ENCODE measurements at places on chromosomes 3 and 15. TPM values are rescaled to one million over a fixed set of nuclear protein-coding genes. Genes with fewer than 3 reads are reported as not detected.
A peak's percentile ranks its signal among the peaks of the same experiment; 100 is the strongest.

- no peak for DNase-seq
Observed at GRCh38 chr3:158522221-158523136, 48.5 kb upstream of the MLF1 start.

- DNase-seq: peak; percentile 89
Observed at GRCh38 chr3:170909129-170909903, 879 bp upstream of the EIF5A2 start.

DNA sequence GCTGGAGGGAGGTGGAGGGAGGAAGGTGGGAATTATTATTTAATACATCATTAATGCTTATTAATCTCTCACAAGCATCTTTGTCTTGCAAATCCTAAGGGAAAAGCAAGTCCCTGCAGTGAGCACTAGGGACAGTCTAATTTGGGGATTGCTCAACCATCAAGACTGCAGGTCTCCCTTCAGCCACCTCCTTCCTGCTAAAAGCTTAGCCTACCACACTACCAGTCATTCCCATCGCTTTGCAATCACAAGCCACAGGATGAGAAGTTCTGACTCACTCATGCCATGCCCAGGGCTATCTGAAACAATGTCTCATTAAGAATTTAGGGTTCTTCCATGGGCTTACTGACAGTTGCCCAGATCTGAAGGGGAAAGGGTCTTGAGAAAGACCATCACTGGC lies 51.0 kb upstream of the EIF1B start:
- no peak for DNase-seq

GRCh38 chr3:99482191-99482590 lies 156.2 kb upstream of the COL8A1 start:
- DNase-seq: no peak

DNA sequence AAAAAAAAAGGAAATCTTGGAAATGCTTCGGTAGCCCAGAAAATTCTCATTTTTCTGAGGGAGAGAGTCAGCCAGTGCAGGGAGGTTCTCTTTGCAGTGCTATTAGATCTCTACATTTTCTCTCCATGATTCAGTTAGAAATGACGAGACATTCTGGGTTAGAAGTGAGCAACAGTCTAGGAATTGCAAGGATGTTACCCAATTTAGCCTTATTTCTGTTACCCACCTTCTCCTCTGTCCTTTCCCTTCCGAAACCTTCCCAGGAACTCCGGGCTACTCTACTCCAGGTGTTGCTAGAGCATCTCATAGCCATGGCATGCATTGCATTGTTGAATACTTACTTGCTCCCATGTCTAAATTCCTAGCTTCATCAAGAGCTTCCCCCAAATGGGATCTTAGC lies 106.8 kb downstream of the EDEM1 start:
- no peak for DNase-seq

The REC114 gene
- not detected for polyA plus RNA-seq

The FGF7 gene
- 175 TPM for polyA plus RNA-seq

The CASR gene
- not detected for polyA plus RNA-seq
